ENCODE measurements at places on chromosomes 16 and 17.

DNA sequence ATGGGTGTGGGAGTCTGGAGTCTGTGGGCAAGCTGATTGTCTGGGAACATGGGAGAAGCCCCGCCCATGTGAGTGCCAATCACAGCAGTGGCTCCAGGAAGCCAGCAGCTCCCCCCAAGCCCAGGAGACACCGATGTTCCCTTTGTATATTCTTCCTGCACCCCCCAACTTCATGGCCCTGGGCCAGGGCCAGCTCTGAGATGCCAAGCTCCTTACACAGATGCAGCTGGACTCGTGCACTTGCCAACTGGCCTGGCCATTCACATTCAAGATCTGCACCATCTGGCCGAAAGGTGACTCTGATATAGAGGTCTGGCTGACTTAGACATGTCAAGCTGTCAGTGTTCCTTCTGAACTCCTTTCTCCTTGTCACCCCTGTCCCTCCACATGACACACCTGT lies 50.5 kb downstream of the CACNG5 start:
- no peak for DNase-seq

DNA sequence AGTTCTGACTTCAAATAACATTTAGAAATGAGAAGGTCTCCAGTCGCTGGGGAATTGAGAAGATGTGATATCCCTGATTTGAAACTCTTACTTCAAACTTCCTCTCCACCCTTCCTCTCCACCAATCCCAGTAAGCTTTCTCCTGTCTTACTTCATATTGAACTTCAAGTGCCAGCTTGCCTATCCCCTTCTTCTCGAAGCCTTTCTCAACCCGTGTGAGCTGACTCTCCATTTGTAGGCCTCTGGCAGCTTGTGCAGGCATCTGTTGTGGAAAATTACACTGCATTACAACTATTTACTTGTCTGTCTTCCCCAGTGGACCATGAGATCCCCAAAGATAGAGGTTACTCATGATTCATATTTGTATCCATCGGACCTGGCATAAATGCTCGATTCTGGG lies 280.8 kb upstream of the CDH5 start:
- DNase-seq = no peak

- no peak for DNase-seq
Measured at GRCh38 chr16:56910654-56911539, 21.0 kb upstream of the HERPUD1 start.

GRCh38 chr17:31266042-31266441 lies 31.0 kb downstream of the OMG start:
- no peak for DNase-seq

DNA sequence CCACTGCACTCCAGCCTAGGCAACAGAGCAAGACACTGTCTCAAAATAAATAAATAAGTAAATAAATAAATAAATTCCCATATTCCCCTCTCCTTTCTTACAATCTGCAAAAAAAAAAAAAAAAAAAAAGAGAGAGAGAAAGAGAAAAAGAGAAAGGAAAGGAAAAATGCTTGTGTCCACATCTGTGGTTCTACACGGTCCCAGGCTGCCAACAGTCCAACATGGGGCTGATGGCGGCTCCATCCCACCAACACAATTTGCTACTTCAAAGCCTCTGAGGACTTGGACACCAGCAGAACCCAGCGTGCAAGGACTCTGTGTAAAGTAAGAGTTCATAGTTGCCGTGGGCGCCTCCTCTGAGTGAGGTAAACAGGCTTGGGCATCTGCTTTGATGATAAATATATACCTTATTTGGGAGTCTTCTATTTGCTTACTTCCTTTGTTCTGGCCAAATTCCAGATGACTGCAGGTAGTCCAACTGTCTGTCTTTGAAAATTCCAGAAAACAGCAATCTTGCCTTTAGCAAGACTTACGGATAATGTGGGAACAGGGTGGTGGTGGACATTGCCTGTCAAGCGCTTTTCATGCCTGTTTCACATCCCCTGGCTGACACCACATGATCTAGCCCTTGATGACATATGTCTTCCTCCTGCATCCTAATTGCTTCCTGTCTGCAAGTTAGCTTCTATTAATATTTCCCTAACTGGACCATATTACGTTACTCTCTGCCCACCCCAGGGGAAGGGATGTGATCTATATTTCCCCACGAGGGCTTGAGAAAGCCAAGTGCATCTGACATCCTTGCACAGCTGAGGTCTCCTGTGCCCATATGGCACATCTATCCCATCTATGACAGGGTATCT lies 10.1 kb downstream of the LITAF start:
- no peak for DNase-seq

DNA sequence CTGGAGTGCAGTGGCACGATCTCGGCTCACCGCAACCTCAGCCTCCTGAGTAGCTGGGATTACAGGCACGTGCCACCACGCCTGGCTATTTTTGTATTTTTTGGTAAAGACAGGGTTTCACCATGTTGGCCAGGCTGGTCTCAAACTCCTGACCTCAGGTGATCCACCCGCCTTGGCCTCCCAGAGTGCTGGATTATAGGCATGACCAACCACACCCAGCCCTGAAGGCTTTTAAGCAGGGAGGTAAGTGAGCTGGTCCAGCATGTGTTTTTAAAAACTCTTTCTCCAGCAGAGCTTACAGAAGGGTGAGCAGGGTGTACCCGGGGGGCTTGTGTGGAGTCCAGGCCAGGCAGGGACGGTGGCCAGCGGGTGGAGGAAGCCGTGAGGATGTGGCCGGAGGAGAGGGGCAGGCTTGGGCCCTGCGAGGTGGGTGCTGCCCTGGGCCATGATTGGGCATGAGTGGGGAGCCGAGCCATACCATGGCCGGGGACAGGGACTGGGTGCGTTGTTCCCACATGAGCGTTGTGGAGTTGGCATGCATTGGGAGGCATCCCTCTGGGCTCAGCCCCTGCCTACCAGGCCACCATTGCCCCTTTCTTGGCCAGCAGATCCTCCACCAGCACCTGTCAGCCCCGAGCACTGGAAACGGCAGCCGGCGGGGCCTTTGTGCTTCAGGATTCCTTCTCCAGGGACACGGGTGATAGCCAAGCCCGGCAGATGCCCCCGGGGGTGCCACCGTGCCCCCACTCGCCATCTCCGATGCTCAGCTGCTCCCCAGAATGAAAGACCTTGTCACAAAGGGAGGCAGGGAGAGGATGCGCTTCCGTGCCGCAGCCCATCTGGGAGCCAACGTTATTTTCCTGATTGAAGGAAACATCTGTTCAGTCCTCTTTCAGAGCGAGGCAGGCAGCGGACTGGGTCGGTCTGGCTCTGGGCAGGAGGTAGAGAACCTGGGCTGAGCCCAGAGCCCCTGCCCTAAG lies 64.5 kb downstream of the RAI1 start:
- no peak for DNase-seq

Data from left ventricle myocardium superior (tissue), 1 donor.